ENCODE measurements at places on chromosomes 11 and 22. TPM values are rescaled to one million over a fixed set of nuclear protein-coding genes. Genes with fewer than 3 reads are reported as not detected.
A peak's percentile ranks its signal among the peaks of the same experiment; 100 is the strongest.

Gene LMO2
- 2.7 TPM for total RNA-seq

DNA sequence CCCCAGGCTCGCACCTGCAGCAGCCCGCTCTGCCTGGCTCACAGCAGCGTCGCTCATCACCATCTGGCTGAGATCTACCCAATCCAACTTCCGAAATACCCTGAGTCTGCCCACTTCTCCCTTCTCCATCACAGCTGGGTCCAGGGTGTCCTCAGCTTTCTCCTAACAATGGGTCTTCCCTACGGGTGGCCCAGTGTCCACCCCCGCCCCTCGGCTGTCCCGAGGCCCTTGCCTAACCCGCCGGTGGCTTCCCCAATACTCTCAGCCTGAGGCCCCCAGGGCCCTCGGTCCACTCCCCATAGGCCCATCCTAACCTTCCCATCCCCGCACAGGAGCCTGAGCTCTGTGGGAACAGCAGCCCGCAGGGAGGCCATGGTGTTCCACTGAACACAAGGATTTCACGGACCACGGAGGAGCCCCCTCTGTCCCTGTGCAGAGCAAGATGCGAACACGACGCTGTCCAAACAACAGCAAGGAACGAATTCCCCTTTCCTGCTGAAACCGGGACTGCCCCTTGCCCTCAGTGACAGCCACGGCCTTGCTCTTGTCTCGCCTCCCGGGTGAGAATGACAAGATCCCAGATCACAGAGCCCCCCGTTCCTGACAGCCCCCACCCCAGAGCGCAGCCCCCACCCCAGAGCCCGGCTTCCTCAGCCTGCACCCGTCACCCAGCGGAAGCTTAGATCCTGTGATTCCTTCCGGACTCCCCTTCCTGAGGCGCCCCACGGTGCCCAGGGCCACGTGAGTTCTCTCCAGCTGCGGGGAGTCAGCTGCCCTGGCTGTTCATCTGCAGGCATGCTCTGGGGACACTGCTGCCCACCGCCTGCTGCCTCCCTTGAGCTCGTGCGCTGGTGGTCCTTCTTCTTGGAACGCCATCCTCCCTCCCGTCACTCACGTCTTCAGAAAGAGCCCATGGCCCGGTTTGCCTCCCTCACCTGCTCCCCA is 48.8 kb upstream of the CARS1 start:
- no peaks in the 10 kb centered on the region for H3K4me1 ChIP-seq
- DNase-seq = no peak
- no peak overlapping the region for H3K27ac ChIP-seq
- no peaks in the 10 kb centered on the region for H3K36me3 ChIP-seq
- H3K27me3 ChIP-seq = peaks cover 17% of the 10 kb centered on the region
- no peak overlapping the region for H3K4me3 ChIP-seq

DNA sequence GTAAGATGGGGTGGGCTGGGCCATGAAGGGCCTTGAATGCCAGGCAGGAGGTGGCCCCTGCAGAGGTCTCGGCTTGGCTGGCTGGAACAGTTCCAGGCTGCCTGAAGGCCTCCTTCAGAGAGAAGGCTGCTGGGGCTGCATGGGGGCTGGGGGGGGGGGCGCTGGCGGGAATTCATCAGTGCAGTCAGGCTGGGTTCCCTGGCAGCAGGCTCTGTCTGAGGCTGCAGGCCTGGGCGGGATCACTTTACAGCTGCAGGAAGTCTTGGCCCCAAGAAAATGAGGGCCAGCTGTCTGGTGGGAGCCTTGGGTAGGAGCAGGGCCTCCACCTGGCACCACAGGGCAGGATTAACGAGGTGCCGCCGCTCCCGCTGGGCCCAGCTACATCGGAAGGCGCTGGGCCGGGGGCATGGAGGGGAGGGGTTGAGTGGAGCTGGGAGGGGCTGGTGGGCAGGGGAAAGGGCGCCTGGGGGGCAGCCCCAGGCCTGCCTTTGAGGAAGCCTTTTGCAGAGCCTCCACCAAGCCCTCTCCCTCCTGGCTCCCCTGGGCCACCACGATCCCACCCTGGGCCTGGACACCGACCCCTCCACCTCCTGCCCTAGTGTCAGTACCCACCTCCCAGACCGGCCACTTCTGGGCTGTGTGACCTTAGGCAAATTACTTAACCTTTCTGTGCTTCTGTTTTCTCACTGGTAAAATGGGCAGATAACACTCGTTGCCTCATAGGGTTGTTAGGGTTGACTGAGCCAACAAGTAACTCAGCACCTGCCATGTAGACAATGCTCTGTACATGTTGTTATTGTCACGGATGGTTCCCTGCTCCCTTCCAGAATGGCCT is 31.0 kb upstream of the HMOX1 start:
- H3K36me3 ChIP-seq = no peaks in the 10 kb centered on the region
- no peak overlapping the region for H3K27ac ChIP-seq
- DNase-seq = no peak
- H3K27me3 ChIP-seq = peaks cover 8% of the 10 kb centered on the region
- no peak overlapping the region for H3K4me3 ChIP-seq
- H3K4me1 ChIP-seq = peaks cover 6% of the 10 kb centered on the region

Gene OR8A1
- not detected for total RNA-seq

GRCh38 chr11:120343429-120343828 is 7.2 kb downstream of the ARHGEF12 start:
- no peak overlapping the region for H3K4me3 ChIP-seq
- no peak for DNase-seq
- peaks cover 26% of the 10 kb centered on the region for H3K4me1 ChIP-seq
- H3K36me3 ChIP-seq = no peaks in the 10 kb centered on the region
- peaks cover 2% of the 10 kb centered on the region for H3K27me3 ChIP-seq
- H3K27ac ChIP-seq = no peak overlapping the region

Gene MS4A12
- total RNA-seq = not detected

Gene TBCEL
- total RNA-seq = 36.5 TPM

DNA sequence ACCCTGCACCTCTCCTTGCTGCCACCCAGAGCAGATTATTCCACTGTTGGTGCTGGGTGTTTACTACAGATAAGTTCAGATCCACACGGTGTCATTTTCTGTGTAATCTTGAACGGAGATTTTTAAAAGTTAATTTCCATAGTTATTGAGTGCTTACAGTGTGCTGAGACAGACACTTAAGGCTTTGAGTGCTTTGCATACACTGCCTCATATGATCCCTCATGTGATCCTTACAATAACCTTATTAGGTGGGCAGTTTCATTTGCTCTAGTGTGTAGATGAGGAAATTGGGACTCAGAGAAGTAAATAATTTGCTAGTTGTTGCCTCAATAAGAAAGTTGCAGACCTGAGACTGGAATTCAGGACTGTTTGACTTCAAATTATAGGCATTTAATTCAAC is 32.3 kb upstream of the ME3 start:
- no peak for DNase-seq
- H3K27ac ChIP-seq = no peak overlapping the region
- no peaks in the 10 kb centered on the region for H3K36me3 ChIP-seq
- H3K4me3 ChIP-seq = no peak overlapping the region
- no peaks in the 10 kb centered on the region for H3K4me1 ChIP-seq

Gene OR5A2
- not detected for total RNA-seq

DNA sequence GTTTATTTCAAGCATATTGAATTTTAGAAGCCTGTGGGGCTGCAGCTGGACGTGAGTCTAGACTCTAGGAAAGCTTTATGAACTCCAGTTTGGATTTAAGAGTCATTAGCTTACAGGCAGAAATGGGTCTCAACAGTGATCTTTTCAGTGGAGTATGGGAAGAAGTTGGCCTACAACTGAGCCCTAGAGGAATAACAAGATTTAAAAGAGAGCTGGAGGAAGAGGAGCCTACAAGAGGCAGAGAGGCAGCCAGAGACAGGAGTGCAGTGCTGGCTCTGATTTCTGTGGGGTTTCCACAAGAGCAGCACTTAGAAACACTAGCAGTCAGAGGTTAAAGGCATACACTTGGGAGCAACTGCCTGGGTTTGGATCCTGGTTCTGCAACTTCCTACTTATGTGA is 17.9 kb downstream of the APOL5 start:
- peaks cover 9% of the 10 kb centered on the region for H3K27me3 ChIP-seq
- H3K27ac ChIP-seq = no peak overlapping the region
- peaks cover 12% of the 10 kb centered on the region for H3K4me1 ChIP-seq
- DNase-seq = no peak
- peaks cover 6% of the 10 kb centered on the region for H3K36me3 ChIP-seq
- no peak overlapping the region for H3K4me3 ChIP-seq

GRCh38 chr22:49209452-49210195 is 618.0 kb downstream of the BRD1 start:
- no peak for DNase-seq
- H3K36me3 ChIP-seq = peaks cover 35% of the 10 kb centered on the region

DNA sequence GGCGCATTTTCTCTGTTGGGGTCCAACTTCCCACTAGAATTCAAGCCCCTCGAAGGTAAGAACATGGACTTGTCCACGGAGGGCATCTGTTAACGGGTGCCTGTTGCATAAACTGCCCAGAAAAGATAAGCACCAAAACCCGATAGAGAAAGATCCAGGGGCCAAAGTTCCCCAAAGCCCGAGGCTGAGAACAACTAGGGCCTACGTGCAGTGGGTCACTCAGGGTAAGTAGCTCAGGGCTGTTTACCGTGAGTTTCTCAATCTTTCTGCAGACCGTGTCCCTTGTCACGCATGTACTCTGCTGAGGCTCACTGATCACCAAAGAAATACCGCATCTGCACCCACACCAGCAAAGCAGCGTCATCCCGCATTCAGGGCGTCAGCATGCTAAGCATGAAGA is 24.4 kb downstream of the PGA5 start:
- H3K4me3 ChIP-seq = no peak overlapping the region
- H3K4me1 ChIP-seq = no peaks in the 10 kb centered on the region
- DNase-seq = no peak

GRCh38 chr11:103894034-103894433 is 142.4 kb upstream of the DDI1 start:
- no peaks in the 10 kb centered on the region for H3K27me3 ChIP-seq
- no peak overlapping the region for H3K4me3 ChIP-seq
- no peaks in the 10 kb centered on the region for H3K4me1 ChIP-seq
- DNase-seq = no peak
- H3K27ac ChIP-seq = no peak overlapping the region

Gene PANX2
- total RNA-seq = 1.8 TPM

- no peak overlapping the region for H3K27ac ChIP-seq
- H3K27me3 ChIP-seq = peaks cover 5% of the 10 kb centered on the region
- H3K36me3 ChIP-seq = no peaks in the 10 kb centered on the region
- no peak for DNase-seq
Observed at GRCh38 chr11:129442171-129442570, 66.5 kb downstream of the BARX2 start.

Gene SYT13
- total RNA-seq = 7.5 TPM

Gene OR52H1
- not detected for total RNA-seq

Gene GAL
- 37.6 TPM for total RNA-seq

DNA sequence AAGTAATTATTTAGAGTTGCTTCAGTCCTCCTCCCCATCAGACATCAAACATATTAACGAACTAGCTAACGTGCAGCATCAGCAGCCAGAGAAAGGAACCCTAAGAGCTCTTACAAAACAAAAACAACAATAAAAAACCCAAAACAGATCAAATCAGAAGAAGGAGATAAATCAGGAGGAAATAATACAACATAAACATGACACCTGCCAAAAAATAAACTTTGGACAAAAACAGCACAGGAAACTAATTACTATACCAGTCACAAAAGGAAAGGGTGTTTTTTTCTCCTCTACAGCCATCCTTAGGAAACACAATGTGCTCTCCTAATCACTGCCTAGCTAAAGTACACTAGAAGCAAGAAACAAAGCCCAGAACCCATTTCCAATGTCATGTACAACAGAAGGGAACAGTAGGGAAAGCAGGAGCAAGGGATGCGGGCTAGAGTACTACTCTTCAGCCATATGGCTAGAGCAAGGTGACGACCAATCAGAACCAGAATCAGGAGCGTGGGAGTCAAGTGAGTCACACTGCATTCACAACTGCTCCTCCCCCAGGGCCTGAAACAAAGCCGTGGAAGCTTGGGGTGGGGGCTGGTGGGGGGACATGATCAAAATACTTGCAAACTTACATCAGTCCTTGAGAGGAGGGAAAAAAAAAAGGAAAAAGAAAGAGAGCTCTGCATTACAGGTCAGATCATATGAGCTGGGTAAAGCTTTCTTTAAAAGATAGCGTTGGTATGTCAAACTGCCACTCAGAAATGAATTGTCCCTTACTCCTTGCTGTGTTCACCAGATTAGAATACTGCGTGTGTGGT is 60.4 kb downstream of the LARGE2 start:
- peaks cover 40% of the 10 kb centered on the region for H3K4me1 ChIP-seq
- H3K36me3 ChIP-seq = no peaks in the 10 kb centered on the region
- H3K27me3 ChIP-seq = peaks cover 6% of the 10 kb centered on the region
- H3K4me3 ChIP-seq = peak overlapping the region; percentile 82

DNA sequence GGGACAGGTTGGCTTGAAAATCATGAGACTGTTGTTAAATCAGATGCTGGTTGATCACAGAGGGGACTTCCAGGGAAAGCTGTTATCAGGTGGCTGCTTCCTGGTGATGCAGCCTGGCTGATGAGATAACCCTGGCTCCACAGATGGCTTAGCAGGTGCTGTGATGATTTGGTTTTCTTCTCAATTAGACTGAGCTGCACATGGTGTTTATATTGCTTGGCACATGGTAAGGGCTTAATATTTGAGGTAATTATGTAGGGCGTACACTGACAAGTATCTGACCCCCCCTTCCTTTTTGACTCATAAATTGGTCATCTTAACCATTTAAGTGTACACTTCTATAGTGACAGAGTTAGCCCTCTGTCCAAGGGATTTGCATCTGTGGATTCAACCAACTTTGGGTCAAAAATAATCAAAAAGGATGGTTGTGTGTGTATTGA is 7.0 kb downstream of the RPS3 start:
- H3K27ac ChIP-seq = peak overlapping the region; percentile 53
- H3K4me3 ChIP-seq = no peak overlapping the region
- no peaks in the 10 kb centered on the region for H3K36me3 ChIP-seq
- H3K4me1 ChIP-seq = peaks cover 27% of the 10 kb centered on the region
- no peak for DNase-seq
- H3K27me3 ChIP-seq = peaks cover 2% of the 10 kb centered on the region

Gene F2
- total RNA-seq = 0.29 TPM

DNA sequence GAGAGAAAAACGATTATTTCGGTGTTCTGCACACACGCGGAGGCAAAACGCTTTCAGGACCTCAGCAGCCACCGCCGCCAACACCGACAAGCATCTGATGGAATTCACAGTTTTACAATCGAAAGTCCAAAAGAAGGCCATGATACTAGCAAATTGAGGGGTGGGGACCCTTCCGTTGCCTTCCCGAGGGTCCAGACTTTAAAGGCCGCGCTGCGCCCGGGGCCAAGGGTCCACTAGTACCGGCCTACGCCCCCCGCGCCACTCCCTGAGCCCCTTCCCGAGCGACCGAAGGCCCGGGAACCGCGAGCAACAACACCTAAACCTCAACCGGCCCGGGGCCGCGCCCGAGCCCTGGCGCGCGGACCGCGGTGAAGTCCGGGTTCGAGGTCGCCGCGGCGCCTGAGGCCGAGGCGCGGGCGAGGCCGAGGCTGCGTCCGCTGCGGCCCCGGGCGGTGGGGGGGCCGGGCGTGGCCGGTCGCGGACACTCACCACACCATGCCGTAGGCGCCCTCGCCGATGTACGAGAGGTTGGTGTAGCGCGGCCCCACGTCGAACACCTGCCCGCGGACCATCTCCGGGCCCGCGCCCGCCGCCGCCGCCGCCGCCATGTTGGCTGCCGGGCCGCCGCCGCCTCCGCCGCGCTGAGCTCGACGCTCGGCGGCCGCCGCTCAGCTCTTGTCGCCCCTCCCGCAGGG is 465 bp downstream of the MAPK1 start:
- peaks cover 4% of the 10 kb centered on the region for H3K36me3 ChIP-seq
- peaks cover 24% of the 10 kb centered on the region for H3K4me1 ChIP-seq
- H3K27me3 ChIP-seq = peaks cover 11% of the 10 kb centered on the region
- peak overlapping the region; percentile 91 for H3K27ac ChIP-seq
- peak; percentile 18 for DNase-seq
